ENCODE measurements at places on chromosomes 12 and 14. TPM values are rescaled to one million over a fixed set of nuclear protein-coding genes. Genes with fewer than 3 reads are reported as not detected.

DNA sequence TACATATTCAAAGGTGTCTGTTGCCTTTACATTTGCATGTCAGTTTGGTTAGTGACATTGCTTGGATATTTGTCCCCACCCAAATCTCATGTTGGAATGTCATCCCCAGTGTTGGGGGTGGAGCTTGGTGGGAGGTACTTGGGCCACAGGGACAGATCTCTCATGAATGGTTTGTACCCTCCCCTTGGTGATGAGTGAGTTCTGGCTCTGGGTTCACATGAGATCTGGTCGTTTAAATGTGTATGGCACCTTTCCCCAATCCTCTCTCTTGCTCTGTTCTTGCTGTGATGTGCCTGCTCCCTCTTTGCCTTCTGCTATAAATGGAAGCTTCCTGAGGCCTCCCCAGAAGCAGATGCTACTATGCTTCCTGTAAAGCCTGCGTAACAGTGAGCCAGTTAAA, 207.9 kb upstream of the DIO3 start:
- no peak for DNase-seq

The RASAL1 gene
- total RNA-seq, result not detected

DNA sequence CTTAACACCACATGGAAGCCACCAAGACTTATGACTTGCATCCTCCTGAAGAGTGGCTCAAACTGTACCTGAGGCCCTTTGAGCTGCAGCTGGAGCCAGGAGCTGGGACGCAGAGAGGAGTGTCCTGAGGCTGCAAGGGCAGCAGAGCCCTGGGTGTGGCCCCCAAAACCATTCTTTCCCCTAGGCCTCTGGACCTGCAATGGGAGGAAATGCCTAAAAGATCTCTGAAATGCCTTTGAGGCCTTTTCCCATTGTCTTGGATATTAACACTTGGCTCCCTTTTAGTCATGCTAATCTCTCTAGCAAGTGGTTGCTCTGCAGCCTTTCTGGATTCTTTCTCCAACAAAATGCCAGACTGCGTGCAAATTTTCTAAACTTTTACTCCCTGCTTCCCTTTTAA, 156.1 kb downstream of the SLC38A4 start:
- no peak for DNase-seq

The HDAC7 gene
- 74.9 TPM for total RNA-seq

The BEST3 gene
- total RNA-seq, result not detected

The TFCP2 gene
- 17.9 TPM for total RNA-seq

- no peak for DNase-seq
These were observed 282.9 kb downstream of the CCER1 start for GRCh38 chr12:90672081-90672480.

The TMPRSS12 gene
- total RNA-seq, result not detected

- DNase-seq, result no peak
These were observed 72.6 kb downstream of the NUAK1 start for GRCh38 chr12:106066051-106066705.

DNA sequence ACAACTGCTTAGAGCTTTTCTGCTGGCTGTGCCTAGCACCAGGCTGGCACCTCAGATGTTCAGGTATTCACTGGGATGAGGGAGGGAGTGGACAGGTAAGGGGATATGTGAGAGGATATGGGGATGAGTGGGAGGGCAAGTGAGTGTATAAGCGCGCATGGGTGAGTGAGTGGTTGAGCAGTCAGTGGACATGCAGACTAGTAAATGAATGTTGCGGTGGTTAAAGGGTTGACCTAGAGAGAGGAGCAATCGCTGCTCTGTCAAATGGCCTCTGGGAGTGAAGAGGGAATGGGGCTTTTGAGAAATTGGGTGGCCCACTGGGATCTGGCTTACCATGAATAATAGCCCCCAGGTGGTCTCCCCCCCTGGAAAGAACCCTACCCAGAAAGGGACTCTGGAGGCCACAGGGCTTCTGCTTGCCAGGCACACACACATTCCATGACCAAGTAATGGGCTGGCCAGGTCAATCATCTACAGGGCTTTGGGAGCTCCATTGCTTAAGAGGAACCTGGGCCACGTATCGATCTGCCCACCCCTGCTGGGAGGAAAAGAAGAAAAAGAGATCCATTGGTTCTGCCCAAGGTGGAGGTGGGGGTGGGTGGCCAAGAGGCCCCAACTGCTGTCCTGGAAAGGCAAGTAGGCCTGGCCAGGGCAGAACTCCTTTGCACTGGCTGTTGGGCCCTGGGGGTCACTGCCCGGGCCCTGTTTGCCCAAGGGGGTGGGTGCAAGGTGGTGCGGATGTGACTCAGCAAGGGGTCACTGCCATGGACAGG, 30.8 kb upstream of the ZFP36L1 start:
- DNase-seq, result no peak

The LBHD2 gene
- total RNA-seq, result not detected

GRCh38 chr14:90654831-90655276, 161.4 kb downstream of the TTC7B start:
- no peak for DNase-seq

The KRT74 gene
- not detected for total RNA-seq

- DNase-seq, result no peak
These were observed 1009.8 kb downstream of the NRXN3 start for GRCh38 chr14:79179985-79180384.

GRCh38 chr12:754473-754820, 2.1 kb downstream of the WNK1 start:
- DNase-seq, result no peak

GRCh38 chr14:23828616-23829015, 125.0 kb upstream of the DHRS4 start:
- DNase-seq, result no peak

DNA sequence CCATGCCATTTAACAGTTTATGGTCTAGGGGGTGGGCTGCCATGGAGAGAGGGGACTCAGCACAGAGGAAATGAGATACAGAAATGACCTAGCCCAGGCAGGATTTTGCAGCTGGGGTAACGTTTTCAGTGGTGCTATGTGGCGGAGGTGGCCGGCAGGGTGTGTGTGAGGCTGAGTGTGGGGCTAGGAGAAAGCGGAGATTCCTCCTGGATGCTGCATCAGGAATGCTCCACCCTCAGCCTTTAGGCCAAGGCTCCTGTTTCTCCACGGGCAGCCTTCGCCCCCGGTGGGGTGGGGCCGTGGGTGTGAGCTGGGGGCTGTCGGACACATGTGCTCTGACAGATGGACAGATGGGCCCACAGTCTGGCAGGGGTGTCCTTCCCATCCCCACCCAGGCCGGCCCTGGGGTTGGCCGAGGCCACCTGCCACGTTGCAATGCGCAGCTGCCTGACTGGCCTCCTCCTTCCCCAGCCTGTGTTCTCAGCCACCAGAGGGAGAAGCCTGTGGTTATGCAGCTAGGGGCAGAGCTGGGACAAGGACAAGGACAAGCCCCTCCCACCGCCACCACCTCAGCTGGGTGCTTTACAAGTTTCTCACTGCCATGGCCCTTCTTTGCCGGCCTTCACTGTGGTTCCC, 44.3 kb downstream of the TEAD4 start:
- no peak for DNase-seq

DNA sequence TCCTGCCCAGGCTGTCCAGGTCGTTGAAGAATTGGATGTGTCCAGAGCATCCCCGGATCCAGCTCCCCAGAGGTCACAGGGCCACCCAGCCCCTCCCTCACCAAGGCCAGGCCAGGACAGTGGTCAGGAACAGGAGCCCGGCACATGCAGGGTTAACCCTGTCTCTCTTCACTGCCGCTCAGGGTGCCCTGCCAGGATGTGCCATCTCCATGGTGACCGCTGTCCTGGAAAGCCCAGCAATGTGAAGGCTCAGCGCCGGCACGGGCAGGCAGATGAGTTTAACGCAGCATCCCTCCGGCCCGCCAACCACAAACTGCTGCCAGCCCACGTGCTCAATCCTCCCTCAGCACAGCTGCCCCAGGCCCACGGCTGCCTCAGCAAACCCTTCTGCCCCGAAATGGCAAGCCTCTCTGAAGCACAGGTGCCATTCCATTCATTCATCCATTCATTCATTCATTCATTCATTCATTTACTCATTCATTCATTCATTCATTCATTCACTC, 4.4 kb downstream of the TMEM179 start:
- peak; percentile 56 for DNase-seq

DNA sequence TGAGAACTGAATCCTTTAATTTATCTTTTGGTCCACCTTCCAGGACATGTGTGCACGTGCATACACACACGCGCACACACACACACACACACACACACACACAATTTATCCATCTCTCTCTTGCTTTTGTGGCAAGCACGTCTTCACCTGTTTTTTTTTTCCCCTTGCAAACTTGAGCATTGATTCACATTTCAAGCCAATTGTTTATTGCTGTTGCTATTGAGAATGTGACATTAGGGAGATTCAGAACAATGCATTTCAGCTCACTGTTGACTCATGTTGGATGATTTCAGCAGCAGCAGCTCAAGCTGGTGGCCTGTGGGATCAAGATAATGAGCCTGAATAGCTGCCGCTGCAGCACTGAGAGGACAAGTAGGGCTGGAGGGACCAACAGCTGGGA, 128.9 kb downstream of the SNAPC1 start:
- no peak for DNase-seq

DNA sequence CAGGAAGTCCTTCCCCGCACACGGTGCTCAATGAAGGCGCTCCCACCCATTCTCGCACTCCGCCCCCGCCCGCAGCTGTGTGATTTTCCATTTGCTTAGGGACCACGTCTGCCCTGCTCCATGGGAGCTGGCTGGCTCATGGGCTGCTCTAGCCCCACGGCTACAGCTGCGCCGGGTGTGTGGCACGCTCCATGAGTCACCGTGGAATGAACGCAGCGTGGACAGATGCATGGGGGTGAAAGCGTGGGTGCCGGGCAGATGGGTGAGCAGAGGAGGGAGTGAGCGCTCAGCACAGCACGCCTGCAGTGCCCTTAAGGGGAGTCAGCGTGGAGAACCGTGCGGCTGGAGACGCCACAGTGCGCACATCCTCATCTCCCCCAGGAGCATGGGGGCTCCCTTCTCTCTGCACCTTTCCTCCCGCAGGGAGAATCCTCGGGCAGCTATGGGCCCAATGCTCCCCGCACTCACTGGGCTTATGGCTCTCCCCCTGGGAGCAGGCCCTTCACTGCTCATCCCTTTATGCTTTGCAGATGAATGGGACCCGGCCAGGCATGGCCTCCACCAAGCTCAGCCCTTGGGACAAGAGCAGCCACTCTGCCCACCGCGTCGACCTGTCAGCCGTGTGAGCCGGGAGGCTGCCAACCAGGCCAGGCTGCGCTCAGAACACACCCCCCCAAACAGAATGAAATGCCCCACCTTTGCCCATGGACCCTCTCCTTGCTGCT, 185.1 kb downstream of the ADGRD1 start:
- DNase-seq, result peak; percentile 63

The OTOGL gene
- total RNA-seq, result 0.55 TPM

- DNase-seq, result no peak
These were observed 31.0 kb upstream of the CCND2 start for GRCh38 chr12:4242595-4242994.

DNA sequence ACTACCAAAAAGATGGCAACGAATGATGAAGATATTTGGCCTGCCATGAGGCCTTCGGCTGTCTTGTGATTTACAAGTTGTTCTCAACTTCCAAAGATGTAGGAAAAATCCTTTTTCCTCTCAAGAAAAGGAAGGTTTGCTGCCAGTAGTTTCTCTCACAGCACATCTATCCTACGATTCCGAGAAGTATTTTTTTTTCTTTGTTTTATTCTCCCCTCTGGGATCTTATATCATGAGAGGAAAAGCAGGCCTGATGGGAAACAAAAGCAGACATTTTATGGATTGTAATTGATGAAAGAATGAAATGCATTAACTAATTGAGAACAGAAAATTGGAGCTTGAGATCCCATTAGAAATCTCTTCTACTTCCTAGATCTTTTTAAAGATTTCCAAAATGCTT, 1197.9 kb upstream of the SEL1L start:
- DNase-seq, result no peak

The NFYB gene
- total RNA-seq, result 23.1 TPM

DNA sequence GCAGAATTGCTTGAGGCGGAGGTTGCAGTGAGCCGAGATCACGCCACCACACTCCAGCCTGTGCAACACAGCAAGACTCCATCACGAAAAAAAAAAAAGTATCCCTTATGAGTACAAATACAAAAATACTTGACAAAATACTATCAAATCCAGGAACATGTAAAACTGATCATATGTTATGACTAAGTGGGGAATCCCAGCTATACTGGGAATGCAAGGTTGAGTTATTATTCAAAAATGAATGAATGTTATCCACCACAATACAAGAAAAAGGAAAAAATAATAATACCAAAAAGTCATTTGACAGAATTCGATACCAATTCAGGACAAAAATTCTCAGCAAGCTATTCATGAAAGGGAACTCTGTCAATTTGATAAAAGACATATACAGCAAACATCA, 32.6 kb downstream of the MOK start:
- no peak for DNase-seq

GRCh38 chr14:88025313-88025712, 20.4 kb downstream of the GPR65 start:
- no peak for DNase-seq

The PTHLH gene
- 1.0 TPM for total RNA-seq

- DNase-seq, result no peak
These were observed 1.9 kb upstream of the PITPNM2 start for GRCh38 chr12:123152833-123153232.
